GM20000 (cell line): ENCODE measurements at places on chromosomes 11 and 22.

DNA sequence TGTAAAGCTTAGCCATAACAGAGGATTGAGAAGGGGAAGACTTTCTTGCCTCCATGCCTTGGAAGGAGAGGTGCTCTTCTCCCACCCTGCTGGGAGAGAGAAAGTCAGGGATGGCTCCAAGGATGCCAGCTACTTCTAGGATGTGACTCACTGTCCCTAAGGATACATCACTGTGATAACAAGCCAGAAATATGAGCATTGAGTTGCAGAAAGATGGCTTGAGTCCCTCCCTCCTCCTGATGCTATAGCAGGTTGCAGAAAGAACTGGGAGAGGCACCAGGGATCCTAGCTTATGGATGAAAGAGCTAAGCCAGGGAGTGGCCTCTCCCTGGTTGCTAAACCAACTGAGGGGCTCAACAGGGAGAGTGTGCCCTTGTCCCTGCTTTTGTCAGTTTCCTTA, 27.8 kb upstream of the FJX1 start:
- DNase-seq, result no peak

DNA sequence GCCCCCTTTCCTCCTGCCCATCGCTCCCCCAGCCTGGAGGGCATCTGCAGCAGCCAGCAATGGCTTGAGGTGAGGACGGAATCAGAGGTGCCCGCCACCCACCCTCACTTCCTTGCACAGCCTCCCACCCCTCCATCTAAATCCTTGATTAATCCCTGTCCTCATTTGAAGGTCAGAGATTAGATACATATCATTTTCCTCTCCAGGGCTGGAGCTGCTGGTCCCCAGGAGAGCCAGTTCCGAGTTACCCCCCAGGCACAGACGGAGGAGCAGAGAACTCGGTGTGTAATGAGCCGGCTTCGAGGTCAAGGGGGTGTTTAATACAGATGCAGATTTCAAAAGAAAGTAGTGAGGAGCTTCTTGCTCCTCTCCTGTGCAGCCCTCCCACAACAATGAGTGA, 542.1 kb downstream of the MN1 start:
- no peak for DNase-seq

DNA sequence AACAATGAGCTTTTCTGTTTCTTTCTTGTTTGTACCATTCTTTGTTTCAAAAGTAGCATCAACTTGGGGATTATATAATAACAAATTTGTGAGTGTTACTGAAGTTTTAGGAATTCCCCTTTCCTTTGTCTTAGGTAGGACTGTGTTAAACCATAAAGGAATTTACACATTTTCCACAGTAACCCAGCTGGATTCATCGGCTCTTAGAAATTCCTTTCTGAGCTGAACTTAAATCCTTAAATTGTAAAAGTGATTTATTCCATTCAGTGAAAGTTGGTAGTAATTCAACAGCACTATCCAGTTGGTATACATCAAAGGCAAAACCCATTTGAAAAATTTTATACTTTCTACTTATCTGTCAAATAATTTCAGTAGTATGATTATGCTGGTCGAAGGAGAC, 11.8 kb downstream of the EMSY start:
- DNase-seq, result no peak

- DNase-seq, result no peak
Measured at GRCh38 chr11:15534266-15534665, 419.5 kb downstream of the INSC start.

DNA sequence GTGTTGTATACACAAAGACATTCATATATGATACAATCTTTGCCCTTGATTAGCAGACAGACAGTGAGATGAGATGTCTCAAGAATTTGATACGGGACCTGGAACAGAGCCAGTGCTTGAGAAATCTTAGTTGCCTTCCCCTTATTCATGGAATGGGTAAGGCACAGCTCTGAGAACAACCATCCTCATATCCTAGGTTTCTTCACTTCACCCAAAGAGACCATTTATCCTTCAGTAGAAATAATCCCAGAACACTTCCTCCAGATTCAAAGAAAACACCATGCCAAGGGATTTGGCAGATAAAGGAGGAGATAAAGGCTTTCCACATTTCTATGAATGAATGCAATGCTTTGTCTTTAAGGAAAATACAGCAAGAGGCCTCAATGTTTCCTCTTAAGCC, 8.8 kb upstream of the IZUMO1R start:
- no peak for DNase-seq
